RPMI7951 (cell line): ENCODE measurements at places on chromosomes 11 and 22.
A peak's percentile ranks its signal among the peaks of the same experiment; 100 is the strongest.

DNA sequence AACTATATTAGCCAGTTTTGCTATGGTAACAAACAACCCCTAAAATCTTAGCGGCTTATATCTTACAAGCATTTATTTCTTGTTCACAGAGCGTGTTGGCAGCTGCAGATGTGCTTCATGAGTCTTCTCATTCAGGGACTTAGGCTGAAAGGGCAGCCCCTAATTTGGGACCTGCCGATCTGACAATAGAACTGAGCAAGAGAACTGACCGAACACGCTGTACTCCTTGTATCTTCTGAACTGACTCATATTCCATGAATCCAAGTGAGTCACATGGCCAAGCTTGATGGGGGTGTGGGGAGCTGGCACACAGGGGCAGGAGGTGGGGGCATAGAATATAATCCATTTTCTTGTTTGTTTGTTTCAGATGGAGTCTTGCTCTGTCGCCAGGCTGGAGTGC is 481.7 kb upstream of the CADM1 start:
- DNase-seq = no peak

DNA sequence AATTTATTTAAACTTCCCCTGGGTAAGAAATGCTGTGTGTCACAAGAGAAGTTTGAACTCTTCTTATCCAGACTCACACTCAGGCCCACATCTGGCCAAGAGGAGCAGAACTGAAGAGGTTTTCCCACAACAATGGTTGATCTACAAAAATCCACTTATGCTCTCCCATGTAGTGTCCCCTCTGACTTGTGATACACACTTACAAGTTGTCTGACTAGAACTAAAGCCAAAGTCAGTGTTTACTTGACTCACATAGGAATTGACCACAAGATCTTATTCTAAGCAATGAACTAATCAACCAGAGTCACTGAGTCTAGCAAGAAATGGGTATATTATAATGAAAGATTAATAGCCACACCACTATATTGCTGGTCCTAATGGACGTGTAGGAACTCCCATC is 133.0 kb downstream of the ATG16L2 start:
- no peak for DNase-seq

GRCh38 chr11:74318241-74318932 is 6.9 kb upstream of the P4HA3 start:
- peak; percentile 61 for DNase-seq

- no peak for DNase-seq
Measured at GRCh38 chr11:128568166-128568778, 19.1 kb downstream of the ETS1 start.

- DNase-seq = no peak
Measured at GRCh38 chr11:36313750-36314433, 17.8 kb downstream of the PRR5L start.

DNA sequence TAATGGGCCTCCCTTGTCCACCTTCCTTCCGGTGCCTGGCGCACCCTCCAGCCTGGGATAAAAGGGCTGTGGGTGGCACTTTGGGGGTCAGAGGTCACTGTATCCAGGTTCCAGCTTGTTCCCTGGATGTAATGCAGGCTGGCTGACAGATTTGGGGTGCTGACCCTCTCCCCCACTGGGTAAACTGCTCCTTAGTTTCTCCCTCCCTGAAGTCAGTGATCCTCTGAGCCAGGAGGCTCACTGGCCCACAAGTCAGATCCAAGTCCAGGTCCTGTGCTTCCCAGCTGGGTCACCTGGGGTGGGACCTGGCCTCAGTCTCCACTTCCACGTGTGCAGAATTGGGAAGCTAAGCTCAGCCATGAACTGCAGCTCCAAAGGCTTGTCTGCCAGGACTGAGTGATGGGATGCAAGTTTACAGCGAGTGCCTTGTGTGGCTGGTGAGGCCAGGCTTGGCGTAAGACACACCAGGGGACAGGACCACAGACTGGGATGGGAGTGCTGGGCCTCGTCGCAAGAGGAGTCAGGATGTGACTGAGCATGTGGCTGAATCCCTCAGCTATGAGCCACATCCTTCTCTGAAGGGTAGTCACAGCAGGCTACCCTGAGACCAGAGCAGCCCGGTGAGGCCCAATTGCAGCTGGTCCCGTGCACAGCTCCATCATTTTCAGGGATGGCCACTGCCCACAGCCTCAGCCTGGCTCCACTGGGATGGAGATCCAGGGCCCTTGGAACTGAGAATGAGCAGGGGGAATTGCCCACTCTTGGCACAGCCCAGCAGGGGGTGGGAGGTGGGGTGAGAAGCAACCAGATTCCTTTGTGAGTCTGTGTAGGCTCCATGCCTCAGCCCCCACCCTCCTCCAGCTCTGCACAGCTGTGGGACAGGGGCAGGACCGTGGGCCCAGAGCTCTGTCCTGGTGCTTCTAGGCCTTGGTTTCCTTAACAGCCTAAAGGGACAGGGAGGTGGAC is 7.2 kb downstream of the SHISA8 start:
- no peak for DNase-seq
